Stimulated activated CD4-positive, alpha-beta T cell treated with anti-CD3 and anti-CD28 coated beads, Interleukin-15, amount 100 ng/mL, for 1 hour (primary cell): ENCODE measurements at places on chromosomes 4 and X.

GRCh38 chr4:79651456-79651855 is 243.4 kb upstream of the GK2 start:
- no peak for DNase-seq

DNA sequence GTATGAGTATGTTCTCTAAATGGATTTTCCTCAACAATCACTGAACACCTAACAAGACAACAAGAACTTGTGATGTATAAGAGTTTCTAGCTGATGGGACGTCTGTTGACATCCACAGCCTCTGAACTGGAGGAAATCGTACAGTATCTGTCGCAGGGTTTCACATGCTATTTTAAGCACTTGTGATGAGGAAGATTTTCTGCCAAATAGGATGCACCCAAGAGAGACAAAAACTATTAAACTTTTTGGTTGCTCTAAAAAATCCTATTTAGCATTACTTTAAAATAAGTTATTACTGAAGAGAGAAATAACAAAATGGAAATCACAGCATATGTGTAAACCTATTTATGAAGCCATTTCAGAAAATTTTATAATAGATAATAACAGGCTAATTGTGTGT is 356.1 kb upstream of the SLC7A11 start:
- DNase-seq = no peak

- no peak for DNase-seq
Measured at GRCh38 chr4:2402941-2403340, 15.5 kb downstream of the ZFYVE28 start.

- no peak for DNase-seq
Measured at GRCh38 chrX:134570509-134570846, 87.8 kb downstream of the PLAC1 start.

DNA sequence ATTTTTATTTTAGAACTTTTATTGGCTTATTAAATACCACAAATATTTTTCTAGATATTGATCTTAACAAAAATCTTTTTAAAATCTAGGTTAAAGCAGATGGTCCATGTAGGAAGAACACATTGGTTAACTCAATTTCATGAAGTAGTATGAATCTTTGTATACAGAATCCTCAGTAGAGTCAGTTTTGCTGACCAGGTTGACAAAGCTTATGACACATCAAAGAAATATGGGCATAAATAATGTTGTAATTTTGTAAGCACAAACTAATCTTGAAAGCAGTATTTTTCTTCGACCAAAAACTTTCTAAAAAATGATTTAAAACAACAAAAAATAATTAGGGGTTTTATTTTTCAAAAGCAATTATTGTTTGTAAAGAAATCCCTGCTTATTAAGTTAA is 479.3 kb upstream of the PCDH10 start:
- no peak for DNase-seq

DNA sequence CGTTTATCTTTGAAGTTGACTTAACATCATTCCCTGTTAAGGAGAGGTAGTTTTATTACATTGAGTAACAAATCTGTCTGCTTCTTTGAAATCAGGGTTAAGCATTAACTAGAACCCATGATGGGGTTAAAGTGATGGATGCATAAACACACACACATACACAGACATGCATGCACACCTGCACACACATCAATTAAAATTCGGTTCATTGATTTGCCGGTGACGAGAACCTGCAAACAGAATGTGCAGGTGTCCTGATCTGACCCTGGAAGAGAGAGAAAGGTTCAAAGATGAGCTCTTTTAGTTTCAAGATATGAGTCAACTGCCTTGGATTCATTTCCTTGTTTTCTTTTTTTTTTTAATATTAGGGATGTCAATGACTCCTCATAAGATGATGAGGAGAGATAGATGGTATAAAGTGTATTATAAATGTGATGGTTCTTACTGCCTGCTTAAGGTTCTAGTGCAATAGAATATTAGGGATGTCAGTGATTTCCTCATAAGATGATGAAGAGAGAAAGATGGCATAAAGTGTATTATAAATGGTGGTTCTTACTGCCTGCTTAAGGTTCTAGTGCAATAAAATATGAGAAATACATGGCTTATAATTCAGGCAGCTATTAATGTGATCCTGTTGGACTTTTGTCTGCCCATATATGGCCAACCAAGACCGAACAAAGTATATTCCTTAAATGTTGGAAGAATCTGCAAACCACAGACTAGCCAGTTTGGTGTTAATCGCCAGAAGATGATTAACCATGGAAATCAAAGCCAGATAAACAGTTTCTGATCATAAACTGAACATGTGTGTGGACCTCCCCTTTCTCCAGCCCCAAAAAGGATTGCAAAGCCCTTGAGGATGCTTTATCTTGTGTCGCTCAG is 14.1 kb upstream of the CD99 start:
- DNase-seq = no peak

DNA sequence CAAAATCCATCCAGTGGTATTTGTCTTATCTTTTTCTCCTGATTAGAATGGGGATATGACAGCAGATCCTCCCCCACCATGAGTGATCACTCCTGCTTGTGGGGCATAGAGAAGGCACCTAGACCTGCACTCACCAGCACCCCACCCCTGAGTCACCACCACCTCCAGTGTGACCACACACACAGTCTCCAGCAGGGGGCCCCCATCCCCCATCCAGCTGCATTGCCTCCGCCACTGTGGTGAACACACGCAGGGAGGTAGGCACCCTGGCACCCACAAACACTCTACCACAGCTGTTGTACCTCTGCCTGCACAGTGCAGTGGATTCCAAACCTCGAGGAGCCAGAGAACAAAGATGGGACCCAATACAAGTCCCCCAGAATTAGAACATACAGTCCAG is 9.0 kb upstream of the MAGEA8 start:
- peak; percentile 15 for DNase-seq

- no peak for DNase-seq
Measured at GRCh38 chr4:77092975-77093374, 17.2 kb upstream of the CCNI start.

DNA sequence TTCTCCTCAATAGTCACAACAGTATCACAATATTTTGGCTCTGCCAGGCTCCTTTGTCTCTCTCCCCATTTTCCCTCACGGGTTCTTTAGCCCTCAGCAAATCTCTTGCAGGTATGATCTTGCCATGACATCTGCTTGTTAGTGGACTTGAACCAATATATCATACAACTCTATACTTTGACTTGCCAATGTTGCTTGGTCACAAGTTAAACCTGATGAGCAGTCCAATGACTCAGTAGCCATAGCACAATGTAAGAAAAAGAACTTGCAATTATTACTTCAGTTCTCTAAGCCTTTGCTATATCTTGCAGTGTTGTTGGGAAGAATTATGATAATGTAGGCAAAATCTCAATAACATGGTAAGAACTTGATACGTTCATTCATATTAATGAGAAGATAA is 174.6 kb upstream of the NRK start:
- no peak for DNase-seq

DNA sequence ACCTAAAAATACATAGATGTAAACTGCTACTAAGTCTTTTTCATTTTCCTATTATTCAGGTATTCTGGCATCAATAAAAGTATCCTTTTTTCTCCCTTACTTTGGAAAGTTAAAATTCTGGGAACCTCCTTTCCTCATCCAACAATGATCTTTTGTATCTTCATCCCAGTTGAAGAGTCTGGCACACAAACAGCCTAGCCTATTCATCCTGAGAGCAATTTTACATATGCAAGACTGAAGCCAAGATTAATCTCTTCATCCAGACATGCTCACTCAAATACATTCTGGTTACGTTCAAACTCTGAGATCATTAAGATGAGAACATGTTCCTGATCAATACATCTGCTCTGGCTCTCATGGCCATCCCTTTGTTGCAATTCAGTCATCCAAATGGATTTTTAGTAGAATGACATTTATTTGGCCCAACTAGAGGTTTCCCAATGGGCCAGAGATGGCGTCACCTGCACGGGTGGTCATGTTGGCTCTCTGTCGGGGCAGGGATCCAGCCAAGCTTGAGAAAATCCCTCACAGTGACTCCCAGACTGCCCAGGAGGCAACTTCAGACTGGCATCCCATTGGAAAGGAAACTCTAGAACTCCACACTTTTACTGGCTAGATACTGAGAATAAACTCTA is 135.3 kb upstream of the VCX2 start:
- no peak for DNase-seq

DNA sequence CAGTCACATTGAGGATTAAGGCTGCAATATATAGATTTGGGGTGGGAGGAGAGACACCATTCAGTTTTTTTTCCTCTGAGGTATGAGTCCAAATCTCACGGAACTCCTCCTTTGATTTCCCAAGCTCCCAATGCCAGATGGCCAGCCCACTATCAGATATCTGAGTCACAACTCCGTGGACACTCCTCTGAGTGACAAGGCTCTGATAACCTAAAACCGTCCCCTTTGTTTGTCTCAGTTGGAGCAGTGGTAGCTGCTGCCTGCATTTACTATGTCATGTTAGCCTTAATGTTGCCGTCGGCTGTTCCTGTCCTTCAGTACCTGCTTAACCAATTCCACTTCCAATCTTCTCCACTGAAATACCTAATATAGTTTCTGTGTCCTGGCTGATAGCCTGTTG is 107.3 kb downstream of the DTHD1 start:
- DNase-seq = no peak

GRCh38 chr4:83232082-83232481 is 52.5 kb downstream of the COQ2 start:
- DNase-seq = no peak

GRCh38 chr4:9989918-9990635 is 31.2 kb downstream of the SLC2A9 start:
- DNase-seq = no peak

GRCh38 chrX:53831662-53832635 is 145.4 kb upstream of the HUWE1 start:
- DNase-seq = peak; percentile 1

- DNase-seq = no peak
Measured at GRCh38 chr4:137531168-137531985, 917 bp downstream of the PCDH18 start.

GRCh38 chrX:13338996-13339515 is 19.2 kb upstream of the ATXN3L start:
- no peak for DNase-seq

DNA sequence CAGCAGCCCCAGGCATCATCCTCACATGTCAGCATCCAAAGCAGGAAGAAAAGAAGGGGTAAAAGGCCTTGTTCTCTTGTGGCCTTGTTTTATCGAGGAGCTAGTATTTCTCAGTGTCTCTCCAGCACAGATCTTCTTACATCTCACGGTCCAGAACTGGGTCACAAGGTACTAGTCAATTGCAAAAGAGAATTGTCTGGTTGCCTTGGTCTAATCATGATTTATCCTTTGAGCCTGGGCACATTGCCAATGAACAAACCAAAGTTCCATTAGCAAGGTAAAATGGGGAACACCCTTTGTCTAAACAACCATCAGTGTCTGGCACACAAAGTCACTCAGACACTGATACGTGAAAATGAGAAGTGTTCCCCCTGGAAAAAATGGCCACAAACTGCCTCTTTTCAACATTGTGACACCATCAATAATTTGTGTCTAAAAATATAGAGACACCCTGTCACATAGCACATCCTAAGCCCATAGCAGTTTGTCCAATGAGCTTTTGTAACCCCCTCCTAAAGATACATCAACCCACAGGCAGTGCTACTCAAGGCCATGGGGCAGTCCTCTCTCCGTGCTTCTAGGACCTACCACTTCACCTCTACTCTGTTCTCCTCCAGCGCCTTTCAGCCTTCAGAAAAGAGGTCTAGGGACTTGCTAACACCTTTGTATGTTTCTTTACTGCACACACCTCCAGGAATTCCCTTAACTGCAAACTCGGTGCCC is 534.4 kb downstream of the MID1IP1 start:
- DNase-seq = no peak

DNA sequence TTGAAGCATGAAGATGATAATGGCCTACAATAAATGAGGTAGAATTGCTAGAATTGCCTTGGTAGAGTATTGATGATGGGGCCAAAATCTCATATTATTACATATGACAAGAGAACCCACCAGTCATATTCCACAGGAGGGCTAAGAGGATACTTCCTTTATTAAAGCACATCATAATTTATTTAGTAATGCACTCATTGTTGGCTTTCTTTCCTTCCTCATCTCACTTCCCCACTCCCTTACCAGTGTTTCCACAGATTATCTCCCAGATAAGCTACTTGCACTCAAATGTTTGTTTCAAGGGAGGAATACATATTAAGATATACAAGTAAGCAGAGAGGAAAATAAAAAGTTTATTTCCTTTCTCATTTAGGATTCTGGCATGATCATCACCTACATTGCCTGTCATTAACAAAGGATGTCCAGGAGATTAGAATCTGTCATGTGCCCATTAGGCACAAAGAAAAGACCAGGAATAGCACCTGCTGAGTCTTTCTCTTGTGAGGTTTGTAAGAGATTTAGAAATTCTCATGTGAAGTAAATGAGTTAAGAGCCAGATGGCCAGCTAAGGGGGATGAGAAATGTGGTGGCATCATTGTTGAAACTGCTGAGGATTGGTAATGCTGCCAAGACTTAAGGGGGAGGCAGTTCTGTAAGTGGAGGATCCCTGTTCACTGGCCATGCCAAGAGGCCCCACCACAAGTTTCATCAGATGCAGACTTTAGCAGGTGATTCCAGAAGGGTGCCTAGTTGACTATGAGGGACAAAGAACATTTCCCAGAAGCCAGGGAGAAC is 52.4 kb upstream of the PRDM8 start:
- DNase-seq = no peak

GRCh38 chr4:168269896-168270295 is 48.7 kb downstream of the DDX60 start:
- DNase-seq = no peak

DNA sequence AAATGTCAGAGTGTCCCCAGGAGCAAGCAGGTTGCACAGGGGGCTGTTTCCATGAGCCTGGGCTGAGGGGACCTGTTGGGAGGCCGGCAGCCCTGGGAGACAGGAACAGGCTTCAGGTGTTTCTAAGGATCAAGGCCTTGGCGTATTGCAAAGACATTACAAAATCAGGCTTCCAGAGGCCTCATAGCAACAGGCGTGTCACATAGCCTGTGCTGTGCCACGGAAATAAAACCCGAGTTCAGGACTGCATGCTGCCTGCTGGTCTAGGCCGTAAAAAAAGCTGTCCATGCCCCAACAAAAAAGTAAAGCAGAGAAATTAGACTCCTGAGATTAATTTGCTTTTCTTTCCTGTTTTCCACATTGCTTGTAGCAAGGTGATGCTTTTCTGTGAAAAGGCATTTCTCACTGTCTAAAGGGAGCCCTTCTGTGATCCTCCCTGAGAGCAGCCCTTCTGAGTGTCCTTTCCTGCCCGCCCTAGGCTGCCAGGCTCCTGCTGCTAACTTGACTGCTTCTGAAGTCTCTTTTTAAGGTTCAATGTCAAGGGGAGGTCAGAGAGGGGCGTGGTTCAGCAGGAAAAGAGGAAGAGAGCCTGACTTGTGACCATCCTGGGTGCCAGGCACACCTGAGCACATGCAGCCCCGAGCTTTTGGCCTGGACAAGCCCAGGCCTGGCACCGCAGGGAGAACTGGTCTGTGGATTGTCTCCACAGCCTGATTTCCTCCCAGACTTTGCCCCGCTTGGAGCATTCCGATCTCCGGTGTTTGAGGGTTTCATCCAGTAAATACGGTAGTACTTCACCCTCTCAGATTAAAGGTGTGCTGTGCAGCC is 21.3 kb downstream of the SHROOM2 start:
- DNase-seq = no peak

DNA sequence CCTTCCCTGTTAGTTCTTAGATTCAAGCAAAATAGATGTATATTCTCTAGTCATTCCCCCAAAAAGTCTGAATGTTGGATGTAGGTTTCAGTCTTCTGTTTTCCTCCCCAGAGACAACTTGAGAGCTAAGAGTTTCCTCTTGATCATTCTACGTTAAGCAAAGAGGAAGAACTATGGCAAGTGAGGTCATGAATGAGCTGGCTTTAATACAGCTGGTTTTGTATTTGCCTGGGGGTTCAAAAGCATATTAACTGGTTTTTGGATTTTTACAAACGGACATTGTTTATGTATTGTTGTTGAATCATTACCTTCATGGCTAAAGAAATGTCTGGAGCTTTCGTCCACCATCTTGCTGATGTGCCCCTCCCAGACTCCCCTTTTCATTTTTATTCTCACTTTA is 916.7 kb upstream of the POU3F4 start:
- no peak for DNase-seq
